ENCODE measurements at places on chromosomes 13 and 19.

DNA sequence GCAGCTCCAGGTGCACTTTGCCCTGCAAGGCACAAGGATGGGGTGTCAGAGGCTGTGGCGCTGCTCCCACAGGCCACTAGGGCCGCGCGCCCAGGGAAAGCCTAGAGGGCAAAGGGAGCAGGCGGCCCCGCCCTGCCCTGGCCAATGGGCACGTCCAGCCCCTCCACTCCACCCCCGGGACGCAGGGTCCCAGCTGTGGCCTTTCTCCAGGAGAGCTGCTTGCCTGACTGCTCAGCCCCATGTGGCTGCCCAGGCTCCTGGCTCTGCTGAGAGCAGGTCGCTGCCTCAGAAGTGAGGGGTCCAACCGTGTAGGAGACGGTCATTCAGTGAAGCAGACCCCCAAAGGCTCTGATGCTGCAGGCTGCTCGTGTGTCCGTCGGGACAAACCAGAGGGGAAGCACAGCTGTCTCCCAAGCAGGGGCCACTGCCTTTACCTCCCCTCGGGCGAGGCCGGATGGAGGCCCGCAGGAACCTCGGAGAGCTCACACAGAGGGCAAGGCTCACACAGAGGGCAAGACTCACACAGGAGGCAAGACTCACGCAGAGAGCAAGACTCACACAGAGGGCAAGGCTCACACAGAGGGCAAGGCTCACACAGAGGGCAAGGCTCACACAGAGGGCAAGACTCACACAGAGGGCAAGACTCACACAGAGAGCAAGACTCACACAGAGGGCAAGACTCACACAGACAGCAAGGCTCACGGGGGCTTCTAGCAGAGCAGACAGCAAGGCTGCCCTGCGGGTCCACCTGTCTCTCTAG, 56.2 kb upstream of the C13orf46 start:
- no peak for DNase-seq

DNA sequence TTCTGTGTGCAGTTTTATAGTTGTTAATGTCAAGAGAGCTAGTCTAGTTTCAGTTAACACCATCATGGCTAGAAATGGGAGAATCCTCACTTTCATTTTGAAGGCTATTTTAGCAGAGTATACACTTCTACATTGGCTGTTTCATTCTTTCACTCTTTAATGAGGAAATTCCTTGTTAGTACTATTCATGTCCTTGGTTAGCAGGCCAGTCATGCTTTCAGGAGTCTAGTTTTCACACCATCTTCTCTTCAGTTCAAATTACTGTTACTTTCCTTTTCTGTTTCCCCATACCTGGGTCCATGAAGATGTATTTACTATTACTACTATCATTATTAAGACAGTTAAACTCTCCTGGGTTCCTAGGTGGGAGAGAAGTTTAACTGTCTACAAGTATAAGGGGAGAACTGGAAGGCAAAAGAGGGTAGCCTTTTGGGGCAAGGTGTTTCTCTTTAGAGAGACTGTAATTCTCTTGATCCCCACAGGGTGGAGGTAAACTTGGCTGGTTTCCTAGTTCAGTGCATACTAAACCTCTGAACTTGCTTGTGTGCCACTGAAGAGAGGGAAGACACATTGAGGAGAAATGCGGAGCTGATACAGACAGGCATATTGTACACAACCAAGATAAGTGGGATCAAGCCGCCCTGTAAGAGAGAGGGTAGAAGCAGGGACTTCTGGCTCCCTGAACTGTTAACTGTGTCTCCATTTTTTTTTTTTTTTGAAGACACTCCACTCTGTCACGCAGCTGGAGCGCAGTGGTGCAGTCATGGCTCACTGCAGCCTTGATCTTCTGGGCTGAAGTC, 41.3 kb upstream of the IGFL4 start:
- DNase-seq: no peak

DNA sequence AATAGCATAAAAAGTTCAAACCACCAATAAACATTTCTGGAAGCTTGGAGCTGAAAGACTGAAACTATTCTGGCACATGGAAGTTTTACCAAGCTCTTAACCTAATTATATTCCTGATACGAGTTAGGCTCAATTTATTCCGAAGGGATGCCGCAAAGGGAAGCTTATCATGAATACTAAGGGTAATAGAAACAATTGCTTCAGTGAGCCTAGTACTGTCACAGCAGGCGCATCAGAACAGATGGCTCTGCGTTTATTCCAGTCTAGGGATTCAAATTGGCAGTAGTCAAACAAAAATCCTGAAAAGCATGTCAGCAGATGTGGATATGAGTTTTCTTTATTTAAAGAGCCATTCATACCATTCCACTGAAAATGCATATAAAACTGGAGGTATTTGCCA, 779.5 kb downstream of the GPC5 start:
- no peak for DNase-seq

DNA sequence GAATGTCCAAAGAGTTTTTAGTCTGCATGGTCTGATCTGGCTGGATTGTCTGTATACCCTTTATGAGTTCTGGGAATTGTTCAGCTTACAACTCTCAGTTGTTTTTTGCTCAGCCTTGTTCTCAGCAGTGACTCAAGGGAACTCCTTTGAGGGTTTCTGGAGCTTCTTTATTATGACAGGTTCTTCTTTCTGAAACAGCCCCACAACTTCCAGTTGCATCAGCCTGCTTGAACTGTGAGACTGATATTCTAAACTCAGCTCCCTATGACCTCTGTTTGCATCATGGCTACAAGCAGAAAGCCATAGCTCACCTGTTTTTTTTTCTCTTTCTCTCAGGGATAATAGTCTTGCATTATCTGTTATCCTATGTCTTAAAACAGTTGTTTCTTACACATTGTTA, 85.0 kb downstream of the TDRD3 start:
- DNase-seq: no peak

- DNase-seq: no peak
Observed at GRCh38 chr19:54795758-54796157, 7.7 kb upstream of the KIR2DL4 start.

DNA sequence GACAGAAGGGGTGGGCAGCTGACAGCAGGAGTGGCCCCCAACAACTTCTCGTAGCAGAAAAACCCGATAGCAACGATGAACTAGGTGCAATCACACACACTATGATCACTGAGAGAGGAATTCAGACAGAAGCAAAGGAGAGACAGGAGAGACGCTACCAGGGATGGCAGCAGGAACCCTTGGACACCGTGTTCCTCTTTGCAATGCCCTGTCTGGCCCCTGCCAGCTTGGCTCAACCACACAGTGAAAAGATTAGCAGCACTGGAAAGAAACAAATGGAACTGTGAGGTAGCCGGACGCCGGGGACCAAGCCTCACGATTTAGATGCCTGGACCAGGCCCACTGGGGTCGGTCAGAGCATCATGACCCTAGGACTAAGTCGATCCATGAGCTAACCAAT, 23.6 kb downstream of the DCAF15 start:
- no peak for DNase-seq

DNA sequence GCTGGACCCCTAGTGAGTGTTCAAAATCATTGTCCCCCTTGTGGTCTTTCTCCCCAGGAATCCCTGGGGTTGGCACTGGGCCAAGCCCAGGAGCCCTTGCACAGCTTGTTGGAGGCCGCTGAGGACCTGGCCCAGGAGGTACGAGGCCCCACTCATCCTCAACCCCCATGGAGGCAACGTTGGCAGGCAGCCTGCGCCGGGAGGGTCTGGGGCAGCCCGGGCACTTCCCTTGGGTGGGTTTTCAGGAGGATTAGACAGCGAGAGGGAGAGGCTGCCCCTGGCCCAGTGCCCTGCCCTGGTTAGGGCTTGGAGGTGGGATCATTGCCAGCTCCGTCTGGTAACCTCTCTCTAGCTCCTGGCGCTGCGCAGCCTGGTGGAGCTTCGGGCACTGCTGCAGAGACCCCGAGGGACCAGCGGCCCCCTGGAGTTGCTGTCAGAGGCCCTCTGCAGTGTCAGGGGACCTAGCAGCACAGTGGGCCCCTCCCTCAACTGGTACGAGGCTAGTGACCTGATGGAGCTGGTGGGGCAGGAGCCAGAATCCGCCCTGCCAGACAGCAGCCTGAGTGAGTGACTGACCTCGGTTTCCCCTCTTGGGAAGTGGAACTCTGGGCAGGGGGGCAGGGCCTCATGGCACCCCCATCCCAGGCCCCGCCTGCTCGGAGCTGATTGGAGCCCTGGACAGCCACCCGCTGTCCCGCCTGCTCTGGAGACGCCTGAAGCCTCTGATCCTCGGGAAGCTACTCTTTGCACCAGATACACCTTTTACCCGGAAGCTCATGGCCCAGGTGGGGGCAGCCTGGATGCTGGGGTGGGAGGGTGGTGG, 3.0 kb downstream of the ABCA7 start:
- DNase-seq: no peak

DNA sequence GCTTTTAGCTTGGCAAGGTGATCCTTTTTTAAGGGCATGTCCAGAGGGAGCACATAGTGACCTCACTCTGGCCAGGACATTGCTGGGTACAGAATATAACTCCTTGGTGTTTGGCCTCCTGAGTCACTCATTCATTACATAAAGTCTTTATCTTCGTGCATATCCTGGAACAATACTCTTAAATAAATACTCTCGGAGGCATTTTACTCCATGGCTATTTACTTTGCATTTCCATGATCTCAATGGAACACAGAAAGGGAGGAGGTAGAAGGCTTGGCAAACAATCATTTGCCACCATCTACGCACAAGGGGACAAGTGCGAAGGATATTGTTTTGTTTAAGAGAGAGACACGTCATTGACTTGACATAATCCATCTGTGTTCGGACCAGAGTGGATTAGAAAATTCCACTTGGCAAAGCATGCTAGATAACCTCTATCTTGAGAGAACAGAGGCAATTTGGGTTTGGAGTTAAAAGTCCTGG, 210.0 kb downstream of the IRS2 start:
- no peak for DNase-seq

- no peak for DNase-seq
Observed at GRCh38 chr19:41821003-41821735, 23.3 kb downstream of the LYPD4 start.

GRCh38 chr13:24252136-24252535, 57.2 kb upstream of the C1QTNF9 start:
- DNase-seq: no peak

DNA sequence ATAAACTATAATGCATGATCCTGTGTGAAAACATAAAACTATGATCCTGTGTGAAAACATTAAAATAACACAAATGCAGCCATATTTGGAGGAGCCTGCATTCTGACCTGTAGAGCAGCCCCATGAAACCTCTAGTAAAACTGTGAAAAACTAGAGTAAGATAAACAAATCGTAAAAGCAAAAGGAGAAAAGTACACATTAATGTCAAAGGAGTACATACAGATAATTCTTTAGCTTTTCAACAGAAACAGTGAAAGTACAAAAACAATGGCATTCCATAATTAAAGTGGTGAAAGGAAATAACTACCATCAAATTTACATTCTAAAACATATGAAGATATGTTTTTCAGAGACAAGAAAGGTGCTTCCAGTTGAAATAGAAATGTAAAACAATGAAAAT, 1267.2 kb downstream of the SLITRK1 start:
- no peak for DNase-seq

GRCh38 chr13:28349371-28349770, 145.6 kb downstream of the FLT1 start:
- no peak for DNase-seq

- DNase-seq: no peak
Observed at GRCh38 chr13:110062777-110063442, 244.0 kb downstream of the COL4A1 start.

DNA sequence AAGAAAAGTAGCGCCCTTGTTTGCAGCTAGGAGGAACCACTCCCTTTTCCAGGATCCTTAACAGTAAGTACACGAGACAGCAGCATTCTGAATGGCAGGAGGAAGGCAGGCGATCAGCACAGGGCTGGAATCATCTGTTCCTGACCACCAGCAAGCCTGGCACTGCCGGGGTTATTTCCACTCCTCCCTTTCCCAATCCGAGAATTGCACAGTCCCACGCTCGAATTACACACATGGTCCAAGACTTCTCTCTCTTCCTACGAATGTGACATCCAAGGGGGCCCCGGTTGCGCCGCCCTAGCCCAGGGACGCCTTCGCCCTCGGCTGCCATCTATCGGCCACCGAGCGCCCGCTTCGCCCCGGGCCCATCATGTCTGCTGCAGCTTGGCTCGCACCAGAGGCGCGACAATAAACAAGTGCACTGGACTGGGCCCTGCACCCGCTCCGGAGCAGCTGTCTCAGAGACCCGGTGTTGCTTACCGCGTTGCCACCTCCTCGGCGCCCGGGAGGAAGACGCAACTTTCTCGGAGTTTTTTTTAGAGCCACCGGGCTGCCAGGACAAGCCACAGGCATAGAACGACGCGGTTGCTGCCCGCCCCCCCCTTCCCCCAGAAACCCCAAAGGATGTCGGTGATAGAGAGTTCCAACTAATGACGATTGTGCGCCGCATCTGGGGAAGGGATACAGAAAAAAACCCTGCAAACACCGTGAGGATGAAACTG, at the start of gene SLITRK5:
Gene SLITRK5, plus strand, starts transcription at position 341 of the 722 bp plus-strand sequence. CDS start 4,018 bp downstream, outside the sequence.
- peak; percentile 38 for DNase-seq

DNA sequence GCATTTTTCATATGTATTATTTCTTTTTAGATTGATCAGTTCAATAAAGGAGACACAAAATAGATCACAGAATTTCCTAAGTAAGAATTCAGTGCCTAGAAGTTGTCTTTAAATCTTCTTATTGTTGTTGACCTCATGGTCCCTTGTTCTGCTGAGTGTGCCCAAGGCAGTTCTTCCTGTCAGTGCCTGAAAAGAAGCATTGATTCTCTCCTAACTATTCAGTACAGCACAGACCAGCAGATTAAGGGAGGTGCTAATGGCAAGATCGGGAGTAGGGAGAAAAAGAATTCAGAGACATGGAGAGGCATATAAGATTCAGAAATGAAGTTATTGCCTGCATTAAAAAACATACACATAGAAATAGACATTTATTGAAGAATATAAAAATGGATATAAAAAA, 180.5 kb upstream of the PCDH9 start:
- no peak for DNase-seq

DNA sequence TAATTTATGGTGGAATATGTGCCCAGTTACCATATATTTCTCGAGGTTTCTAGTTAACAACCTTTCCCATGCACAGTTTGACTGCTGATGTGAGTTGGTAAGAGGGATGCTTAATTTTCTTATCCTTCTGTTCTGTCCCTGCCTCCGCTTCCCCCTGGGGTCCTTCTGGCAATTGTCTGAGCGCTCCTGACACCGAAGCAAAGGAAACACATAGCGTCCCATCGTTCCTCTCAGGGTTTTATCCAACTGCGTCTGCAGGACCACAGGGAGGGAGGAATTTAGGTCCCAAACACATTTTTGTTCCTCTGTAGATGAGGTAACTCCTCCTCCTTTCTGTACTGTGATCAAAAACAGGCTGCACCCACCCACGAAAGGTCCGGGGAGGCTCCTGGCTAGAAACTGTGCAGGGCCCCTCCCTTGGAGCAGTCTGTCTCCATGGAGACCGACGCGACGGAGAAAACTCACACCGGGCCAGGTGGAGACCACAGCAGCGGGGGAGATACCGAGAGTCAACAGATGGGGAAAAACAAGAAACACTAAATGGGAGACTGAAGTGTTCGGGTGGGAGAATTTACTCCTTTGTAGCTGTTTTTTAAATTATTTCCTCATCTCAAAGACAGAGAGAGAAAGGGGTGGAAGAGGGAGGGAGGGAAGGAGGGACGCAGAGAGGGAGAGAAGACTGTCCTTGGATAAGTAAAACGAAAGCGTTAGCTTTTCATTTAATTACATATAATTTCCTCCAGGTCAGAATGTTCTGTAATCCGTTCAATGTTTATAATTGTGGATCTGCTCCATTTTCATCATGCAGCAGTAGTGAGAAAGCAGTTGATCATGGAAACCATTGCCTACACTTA, 191.8 kb upstream of the NBEA start:
- DNase-seq: no peak

- no peak for DNase-seq
Observed at GRCh38 chr13:113591750-113592149, 7.2 kb downstream of the TFDP1 start.

GRCh38 chr13:31204592-31204991, 4.8 kb downstream of the B3GLCT start:
- no peak for DNase-seq

Data from stimulated activated CD8-positive, alpha-beta memory T cell treated with anti-CD3 and anti-CD28 coated beads, Interleukin-7, amount 100 ng/mL, for 24 hours (primary cell).